ENCODE measurements at places on chromosomes 7 and 10.

DNA sequence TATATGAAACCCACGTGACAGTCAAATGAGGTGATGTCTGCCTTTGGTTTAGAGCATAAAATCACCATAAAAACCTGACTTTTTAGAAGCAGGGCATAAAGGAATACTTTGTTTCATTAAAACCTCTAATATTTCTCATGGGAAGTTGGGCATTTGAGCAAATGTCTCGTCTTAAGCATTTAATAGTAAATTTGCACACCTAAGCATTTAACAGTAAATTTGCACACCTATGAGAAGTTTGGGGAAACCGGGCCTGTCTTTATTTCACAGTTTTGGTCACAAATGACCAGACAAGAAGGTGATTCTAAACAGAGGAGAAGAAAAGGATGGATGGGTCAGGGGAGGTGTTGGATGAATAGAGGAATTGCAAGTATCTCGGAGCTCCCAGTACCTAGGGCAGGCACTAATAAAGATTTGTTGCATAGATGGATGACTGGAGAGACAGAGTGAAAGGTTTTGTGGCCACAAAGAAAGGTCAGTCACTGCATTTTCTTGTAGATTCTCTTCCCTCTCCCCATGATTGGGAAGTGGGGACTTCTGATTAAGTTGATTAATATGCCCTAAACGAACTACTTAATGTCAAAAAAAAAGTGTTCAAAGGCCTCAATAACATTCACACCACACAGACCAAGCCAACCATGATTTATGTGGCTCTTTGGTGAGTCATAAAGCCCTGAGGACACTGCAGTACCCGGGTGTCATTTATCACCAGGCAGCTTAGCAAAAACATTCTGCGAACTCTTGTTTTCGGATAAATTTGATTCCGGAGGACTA, 158.2 kb downstream of the SPAG6 start:
- DNase-seq: no peak

DNA sequence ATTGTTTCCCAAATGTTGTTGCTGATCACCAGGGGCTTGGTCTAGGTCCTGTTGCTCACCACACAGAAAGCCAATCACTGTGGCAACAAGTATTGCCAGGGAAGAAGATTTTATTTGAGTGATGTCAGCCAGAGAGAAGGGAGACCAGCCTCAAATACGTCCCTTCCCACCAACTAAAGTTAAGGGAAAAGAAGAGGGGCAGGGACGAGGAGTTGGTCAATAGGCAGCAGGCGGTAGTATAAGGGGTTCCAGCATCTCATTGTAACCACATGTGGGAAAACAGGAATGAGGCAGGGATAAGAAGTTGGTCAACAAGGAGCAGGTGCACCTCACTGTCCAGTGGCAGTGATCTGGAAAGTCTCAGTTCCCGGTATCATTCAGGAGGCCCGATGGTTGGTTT, 138.9 kb upstream of the KCNMA1 start:
- no peak for DNase-seq

GRCh38 chr10:127161482-127161881, 34.9 kb downstream of the INSYN2A start:
- no peak for DNase-seq

GRCh38 chr7:96045919-96046318, 273.6 kb downstream of the DYNC1I1 start:
- no peak for DNase-seq

DNA sequence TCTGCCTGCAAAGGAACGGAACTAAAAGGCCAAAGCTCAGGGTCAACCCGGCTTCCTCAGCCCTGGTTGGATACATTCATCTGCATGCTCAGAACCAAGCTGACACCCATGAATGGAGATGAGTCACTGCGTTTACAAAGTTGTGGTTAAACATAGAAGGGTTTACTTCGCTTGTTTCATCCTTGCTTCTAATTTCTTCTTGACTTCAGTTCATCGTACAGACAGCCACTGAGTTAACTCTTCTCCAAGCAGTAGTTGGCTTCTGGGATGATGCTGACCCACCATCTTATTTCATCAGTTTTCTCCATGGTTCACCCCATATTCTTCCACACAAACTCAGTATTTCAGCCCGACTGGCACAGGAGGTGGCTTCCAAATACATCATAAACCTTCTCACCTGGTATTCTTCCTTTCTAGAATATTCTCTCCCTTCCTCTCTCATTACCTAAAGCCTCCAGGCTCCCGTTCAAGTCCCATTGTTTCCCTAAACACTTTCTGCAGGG, 166.3 kb upstream of the RNF32 start:
- DNase-seq: no peak

DNA sequence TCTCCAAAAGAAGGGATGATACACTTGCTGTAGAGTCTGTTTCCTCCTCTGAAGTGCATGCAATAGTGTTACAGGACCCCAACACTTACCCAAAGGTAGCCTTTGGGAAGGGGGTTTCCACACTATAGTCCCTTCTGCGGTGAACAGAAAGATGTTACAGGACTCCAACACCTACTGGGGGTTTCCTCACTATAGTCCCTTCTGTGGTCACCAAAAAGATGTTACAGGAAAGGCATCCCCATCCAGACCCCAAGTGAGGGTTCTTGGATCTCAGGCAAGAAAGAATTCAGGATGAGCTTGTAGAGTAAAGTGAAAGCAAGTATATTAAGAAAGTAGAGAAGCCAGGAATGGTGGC, 69.2 kb upstream of the PIK3CG start:
- no peak for DNase-seq

DNA sequence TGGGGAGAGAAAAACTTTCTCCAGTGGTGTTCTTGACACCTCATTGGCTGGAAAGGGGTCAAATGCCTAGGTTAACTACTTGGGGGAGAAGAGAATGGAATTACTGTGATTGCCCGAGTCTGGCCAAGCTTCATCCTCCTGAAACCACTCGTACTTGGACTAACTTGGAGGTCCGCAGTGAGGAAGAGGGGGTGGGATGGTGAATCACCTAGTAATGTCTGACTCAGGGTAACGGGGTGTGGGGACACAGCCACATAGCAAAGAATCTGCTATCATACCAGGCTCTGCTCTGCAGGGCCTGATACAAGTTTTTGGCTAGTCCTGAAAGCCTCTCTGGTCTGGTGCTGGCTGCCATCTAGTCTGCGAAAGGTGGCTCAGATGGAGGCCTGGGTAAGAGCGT, 190.9 kb downstream of the RPS24 start:
- DNase-seq: no peak

DNA sequence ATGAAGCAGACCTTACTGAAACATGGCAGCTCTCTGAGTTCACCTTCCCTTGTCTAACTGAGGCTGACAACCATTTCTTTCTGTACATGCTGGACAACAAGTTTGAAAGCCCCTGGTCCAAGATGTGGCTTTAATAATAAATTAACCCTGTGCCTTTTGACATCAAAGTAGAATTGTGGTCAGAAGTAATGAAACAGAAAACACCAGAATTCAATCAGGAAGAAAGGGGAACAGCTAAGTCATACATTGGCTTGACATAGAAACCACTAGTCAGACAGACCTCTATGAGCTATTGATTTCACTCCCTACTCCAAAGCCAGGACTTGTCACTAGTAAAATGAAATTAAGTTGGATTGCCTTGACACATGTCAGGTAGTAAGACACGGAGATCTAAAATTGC, 175.2 kb upstream of the ASAH2 start:
- DNase-seq: no peak

- no peak for DNase-seq
Measured at GRCh38 chr7:66739953-66740301, 606 bp upstream of the RABGEF1 start.

- DNase-seq: no peak
Measured at GRCh38 chr7:86949052-86949778, 110.2 kb downstream of the ELAPOR2 start.

DNA sequence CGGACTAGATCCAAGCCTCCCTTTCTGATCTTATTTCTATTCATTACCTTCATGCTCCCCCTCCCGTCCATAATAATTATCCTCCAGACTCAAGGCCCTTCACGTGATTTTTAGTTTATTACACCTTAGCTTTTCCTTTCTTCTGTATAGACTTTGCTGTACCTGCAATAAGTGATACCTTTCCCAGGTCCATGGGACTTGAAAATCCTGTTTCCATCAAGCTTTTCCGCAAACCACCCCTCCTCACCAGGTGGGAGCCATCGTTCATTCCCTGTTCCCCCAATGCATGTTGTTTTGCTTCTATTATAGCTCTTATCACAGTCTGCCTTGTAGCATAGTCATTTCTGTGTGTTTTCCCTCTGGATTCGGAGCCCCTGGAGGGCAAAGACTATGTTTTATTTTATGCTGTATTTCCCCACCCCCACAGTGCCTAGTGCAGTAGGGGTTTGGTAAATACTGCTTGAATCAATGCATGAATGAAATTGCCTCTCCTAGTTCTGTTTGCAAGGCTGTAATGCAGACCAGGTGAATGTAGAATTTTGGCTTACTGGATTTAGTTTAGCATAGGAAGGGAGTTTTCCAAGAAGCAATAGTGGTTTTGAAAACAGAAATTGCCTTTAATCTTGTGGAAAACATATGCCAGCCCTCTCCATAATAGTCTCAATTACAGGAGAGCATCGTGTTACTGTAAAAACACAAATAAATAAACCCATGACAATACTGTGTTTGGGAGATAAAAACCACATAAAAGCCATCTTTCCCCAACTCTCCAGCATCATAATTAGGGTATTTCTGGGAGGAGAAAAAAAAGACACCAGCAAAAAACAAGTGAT, 213.4 kb downstream of the AUTS2 start:
- no peak for DNase-seq

DNA sequence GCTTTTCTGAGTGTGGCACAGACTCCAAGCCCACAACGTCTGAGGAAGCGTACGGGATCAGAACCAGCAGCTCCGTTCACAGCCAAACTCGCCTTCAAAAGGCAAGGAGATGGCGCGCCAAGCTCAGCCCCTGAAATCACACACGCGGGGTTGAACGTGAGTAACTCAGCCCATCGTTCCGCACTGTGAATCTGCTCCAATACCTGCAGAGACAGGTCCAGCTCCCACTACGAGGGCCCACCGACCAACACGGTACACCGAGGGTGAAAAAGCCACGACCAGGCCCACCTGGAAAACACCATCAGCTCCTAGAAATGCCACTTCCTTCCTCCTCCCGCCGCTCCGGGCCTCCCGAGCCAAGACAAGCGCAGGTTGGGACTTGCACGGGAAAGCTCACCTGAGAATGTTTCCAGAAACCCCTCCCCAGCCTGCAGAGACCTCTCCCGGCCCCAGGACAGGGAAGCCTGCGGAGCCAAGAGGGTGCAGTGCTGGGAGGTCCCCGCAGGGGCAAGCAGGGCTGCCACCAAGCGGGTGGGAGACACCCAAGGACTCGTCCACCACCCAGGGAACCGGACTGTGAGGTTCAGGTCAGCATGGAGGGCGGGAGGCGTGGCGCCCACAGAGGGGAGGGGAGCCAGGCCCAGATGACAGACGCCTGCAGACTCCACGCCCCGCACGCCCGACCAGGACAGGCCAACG, 93.9 kb upstream of the PDGFA start:
- DNase-seq: no peak

DNA sequence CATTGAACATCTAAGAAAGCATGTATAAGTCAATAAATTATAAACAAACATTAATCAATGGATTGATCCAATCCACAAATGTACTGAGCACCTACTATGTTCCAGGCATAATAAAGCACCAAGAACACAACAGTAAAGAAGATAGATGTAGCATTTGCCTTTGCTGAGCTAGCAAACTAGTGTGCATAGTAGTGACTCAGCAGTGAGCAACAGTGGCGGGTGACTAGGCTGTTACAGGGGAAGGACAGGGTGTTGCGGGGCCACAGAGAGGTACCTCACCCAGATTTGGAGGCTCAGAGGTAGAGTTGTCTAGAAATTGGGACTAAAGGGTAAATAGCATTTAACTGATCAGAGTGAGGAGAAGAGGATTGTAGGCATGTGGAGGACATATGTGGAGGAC, 83.6 kb downstream of the NXPH1 start:
- no peak for DNase-seq

- DNase-seq: no peak
Measured at GRCh38 chr10:44058259-44058658, 326.6 kb downstream of the CXCL12 start.

- no peak for DNase-seq
Measured at GRCh38 chr7:154860621-154861375, 142.1 kb downstream of the PAXIP1 start.

- DNase-seq: no peak
Measured at GRCh38 chr10:116870949-116871348, 21.6 kb downstream of the ENO4 start.

- DNase-seq: no peak
Measured at GRCh38 chr7:69365651-69366192, 232.6 kb upstream of the AUTS2 start.

GRCh38 chr7:157279741-157280215, 57.0 kb upstream of the DNAJB6 start:
- DNase-seq: no peak

- DNase-seq: no peak
Measured at GRCh38 chr10:122052701-122053100, 63.7 kb downstream of the TACC2 start.

- no peak for DNase-seq
Measured at GRCh38 chr7:65975814-65976445, 6.1 kb downstream of the GUSB start.

DNA sequence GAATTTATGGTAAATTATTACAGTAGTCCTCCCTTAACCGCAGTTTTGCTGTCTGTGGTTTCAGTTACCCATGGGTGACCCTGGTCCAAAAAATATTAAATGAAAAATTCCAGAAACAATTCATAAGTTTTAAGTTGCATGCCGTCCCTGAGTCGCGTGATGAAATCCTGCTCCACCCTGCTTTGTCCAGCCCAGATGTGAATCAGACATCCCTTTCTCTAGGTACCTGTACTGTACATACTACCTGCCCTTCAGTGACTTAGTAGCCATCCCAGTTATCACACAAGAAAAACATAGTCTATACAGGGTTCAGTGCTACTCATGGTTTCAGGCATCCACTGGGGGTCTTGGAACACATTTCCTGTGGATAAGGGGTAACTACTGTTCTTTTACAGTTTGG, 20.5 kb upstream of the RHEB start:
- DNase-seq: no peak

DNA sequence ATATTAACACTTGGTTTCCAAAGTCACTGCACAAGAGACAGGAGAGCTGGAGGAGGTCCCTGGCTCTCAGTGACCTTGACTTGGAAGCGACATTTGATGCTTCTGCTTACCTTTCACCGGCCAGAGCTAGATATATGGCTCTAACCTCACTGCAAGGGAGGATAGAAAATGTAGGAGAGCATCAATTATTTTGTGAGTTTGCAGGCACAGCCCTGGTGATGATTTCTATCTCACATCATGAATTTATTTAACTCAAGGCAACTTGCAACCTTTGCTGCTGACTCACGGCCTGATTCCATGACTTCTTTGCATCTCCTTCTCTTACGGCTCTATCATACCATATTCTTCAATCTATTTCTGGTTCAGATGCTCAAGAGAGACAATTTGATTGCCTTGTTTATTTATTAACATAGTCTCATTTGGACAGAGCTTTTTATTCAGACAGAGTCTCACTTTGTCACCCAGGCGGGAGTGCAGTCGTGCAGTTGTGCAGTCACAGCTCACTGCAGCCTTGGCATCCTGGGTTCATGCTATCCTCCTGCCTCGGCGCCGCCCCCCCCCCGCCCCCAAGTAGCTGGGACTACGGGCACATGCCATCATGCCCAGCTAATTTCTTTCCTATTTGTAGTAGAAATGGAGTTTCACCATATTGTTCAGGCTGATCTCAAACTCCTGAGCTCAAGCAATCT, 196.0 kb downstream of the REEP3 start:
- DNase-seq: no peak

Data from CD8-positive, alpha-beta T cell (primary cell).